ENCODE measurements at places on chromosomes 5 and 9.
A peak's percentile ranks its signal among the peaks of the same experiment; 100 is the strongest.

GRCh38 chr9:101569741-101570501 lies 24.8 kb downstream of the PPP3R2 start:
- DNase-seq, result no peak

- DNase-seq, result peak; percentile 66
These were observed 1.1 kb upstream of the JADE2 start for GRCh38 chr5:134524272-134524825.

- DNase-seq, result no peak
These were observed 17.6 kb downstream of the CAMK2A start for GRCh38 chr5:150271923-150272322.

DNA sequence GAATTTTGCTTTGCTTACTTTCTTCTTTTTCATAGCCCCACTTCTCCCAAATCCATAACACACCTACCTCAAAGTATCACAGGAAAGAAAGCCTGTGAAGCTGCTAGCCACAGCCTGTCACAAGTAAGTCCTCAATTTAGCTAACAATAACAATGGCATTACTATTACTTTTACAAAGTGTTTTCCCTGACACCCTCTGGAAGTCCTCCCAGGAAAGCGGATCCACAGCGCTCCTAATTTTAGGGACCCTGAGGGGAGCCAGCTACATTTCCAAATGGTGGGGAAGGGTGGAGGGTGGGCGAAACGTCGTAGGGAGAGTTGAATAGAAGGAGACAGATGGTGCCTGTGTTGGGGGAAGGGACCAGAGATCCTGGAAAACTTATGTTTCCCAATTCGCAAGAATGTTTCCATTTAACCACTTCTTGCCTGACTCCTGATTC lies 523 bp upstream of the WWC1 start:
- no peak for DNase-seq

GRCh38 chr5:177358370-177358819 lies 671 bp downstream of the RGS14 start:
- DNase-seq, result no peak

GRCh38 chr9:108860764-108861163 lies 1.3 kb upstream of the ACTL7A start:
- DNase-seq, result no peak

- DNase-seq, result no peak
These were observed 30.4 kb downstream of the RNF145 start for GRCh38 chr5:159178978-159179377.

DNA sequence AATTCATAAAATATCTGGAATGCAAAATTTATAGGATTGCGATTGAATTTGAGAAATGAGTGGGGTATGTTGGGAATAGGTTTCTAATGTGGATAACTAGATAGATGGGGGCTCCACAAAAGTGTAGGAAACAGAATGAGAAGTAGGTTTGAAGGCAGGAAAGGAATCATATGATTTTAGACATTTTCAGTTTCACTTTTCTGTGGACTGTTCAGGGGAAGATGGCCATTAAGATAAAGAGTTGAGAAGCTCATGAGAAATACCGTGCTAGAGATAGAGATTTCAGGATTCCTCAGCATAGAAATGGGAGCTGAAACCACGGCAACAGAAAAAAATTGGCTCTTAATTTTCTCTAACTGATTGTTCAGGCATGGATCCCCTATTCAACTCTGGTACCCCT lies 163.4 kb upstream of the CD180 start:
- no peak for DNase-seq

GRCh38 chr9:127081250-127082185 lies 40.9 kb downstream of the ANGPTL2 start:
- DNase-seq, result no peak

- no peak for DNase-seq
These were observed 228.7 kb downstream of the ADAMTS6 start for GRCh38 chr5:65252977-65253376.

GRCh38 chr5:120451445-120451844 lies 12.7 kb upstream of the PRR16 start:
- DNase-seq, result no peak

GRCh38 chr5:109045710-109046109 lies 298.0 kb downstream of the FER start:
- DNase-seq, result no peak

DNA sequence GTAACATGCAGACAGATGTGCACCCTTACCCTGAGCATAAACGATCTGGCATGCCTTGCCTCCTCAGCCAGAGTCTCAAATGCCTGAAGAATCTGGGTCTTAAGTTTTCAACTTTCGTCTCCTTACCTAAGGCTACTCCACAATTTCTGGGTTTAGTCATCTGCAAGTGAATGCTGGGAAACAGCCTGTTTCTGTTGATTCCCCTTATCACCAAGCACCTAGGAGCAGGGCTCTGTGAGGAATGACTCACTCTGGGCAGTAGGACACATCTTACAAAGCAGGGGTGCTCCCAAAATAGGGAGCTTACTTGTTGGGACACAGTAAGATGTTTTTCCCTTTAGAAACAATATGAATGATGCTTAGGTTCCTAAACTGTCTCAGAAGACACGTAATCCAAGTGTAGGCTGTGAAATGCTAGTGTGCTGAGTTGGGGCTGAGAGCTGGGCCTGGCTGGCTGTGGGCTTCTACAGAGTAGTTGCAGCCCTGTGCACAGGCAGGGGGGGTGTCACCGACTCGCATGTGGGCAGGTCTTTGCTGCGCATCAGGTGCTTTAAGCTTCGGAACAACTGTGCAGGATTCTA lies 58.0 kb downstream of the DAP start:
- no peak for DNase-seq

DNA sequence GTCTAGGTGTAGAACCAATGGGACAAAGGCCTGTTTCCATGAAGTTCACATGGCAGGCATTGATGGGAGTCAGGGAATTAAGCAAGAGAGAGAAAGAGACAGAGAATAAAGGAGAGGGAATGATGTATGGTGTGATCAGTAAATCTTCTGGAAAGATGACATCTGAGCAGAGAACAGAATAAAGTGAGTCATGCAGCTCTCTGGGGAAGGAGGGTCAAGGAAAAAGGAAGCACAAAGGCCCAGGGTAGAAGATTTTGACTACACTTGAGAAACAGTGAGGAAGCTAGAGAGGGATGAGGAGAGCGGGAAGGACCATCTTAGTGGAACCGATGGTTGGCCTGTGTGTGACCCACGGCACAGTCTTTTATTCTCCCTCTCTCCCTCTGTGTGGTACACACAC lies 425.9 kb downstream of the SPOCK1 start:
- DNase-seq, result no peak

GRCh38 chr9:70830618-70831017 lies 290.8 kb downstream of the TRPM3 start:
- DNase-seq, result no peak

- DNase-seq, result no peak
These were observed 281.7 kb downstream of the OSTF1 start for GRCh38 chr9:75369989-75370388.

- DNase-seq, result no peak
These were observed at the start of gene PCDHA13 for GRCh38 chr5:140881889-140882590. PCDHA13 (plus strand) TSS chr5:140882124; CDS start chr5:140882269, 145 bp downstream.

DNA sequence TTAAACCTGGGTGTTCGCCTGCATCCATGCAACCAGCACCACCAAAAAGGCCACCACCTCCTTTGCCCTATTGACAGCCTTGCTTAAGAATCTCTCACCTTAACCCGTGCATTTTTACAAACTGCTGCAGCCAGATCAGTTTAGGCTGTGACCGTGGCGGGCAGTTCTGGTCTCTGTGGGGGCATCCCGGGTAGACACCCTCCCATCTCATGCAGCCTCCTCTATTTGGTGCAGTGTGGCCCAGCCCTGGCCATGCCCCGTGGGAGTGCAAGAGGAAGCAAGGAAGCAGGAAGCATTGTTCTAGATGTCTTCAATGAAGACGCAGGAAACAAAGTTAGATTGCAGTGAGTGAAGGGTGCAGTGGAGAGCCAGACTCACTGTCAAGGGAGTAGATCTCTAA lies 108.8 kb upstream of the MVB12B start:
- no peak for DNase-seq

DNA sequence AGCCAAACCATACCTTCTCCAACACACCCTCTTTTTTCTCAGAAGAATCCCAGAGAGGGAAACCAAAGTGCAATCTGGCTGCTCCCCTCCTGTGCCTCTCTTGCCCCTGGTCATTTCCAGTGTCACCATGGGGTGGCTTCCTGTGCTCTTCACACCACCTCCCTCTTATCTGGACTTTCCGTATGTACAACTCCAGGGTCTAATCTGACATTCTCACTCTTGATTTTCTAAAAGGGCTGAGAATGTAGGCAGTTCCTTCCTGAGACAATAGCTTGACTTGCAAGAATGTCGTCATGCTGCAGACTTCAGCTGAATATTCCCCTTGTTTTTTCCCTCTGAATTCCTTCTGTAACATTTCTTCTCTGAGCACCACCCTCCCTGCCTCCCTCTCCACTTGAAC lies 110.2 kb downstream of the FBXL7 start:
- DNase-seq, result no peak

GRCh38 chr5:106730912-106731311 lies 939.8 kb downstream of the EFNA5 start:
- no peak for DNase-seq

GRCh38 chr5:135241536-135241935 lies 157.5 kb downstream of the MACROH2A1 start:
- DNase-seq, result no peak

GRCh38 chr5:164356790-164357189 lies 851.4 kb downstream of the MAT2B start:
- no peak for DNase-seq

DNA sequence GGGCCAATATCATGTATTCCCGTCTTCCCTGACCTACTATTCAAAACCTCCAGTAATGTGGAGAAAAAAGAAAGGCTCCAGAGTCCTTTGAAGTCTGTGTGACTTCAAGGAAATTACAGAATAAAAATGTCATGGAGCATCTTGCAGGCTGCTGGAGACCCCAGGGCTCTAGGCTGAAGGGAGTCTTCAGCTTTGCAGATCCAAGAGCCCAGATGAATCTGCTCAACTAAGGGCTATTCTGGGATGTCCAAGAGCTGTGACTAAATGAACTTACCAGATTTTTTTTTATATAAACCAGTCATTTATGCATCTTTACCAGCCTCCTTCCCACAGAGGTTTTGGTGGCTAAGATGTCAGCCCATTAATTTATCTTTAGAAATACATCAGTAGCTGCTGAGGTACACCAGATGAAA lies 167.3 kb downstream of the MUSK start:
- DNase-seq, result no peak

- DNase-seq, result no peak
These were observed 36.1 kb upstream of the PPARGC1B start for GRCh38 chr5:149694007-149694406.

DNA sequence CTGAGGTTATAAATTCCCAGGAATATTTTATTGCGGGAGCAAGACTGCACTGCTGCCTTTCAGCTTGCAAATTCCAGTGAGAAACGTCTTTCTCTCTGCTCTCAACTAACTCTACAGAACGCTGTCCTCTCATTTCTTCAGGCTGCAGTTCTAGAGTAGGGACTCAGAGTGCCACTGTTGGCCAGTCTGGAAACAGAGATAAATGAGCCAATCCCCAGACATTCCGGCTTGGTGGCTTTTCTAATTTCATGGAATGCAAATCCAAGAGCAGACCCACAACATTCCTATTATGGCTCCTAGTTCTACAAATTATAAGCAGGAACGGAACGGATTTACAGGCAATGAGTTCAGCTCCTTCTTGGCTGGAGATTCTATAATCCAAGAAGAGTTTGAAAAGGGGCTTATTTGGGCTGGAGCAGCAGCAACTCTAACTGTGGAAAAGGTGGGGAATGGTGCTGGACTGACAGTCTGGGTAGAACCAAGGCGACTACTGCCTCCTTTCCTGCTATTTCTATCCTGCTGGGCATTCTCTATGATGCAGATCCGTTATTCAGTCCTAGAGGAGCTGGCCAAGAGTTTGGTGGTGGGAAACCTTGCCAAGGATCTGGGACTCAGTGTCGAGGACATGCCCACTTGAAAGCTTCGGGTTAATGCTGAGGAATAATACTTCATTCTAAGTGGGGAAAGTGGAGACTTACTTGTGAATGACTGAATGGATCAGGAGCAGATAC lies 9.3 kb downstream of the PCDHGA12 start:
- no peak for DNase-seq

DNA sequence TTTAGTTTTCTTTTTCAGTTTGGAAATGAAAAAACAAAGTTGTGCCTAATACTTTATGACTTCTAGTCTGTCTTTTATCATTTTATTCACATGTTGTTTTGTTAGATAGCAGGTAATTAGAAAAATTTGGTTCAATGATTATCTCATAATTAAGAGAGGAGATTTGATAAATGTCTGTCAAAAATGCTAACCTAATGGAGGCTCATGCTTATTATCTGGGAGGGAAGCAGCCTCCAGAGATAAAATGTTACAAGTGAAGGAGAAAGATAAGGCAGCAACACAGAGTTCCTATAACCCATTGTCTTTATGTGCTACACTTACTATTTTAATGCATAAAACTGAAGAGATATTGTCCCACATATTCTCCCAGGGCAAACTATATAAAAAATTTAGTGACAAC lies 53.5 kb downstream of the SLC27A6 start:
- no peak for DNase-seq

GRCh38 chr5:96809921-96810320 lies 2.2 kb upstream of the ERAP1 start:
- DNase-seq, result no peak

DNA sequence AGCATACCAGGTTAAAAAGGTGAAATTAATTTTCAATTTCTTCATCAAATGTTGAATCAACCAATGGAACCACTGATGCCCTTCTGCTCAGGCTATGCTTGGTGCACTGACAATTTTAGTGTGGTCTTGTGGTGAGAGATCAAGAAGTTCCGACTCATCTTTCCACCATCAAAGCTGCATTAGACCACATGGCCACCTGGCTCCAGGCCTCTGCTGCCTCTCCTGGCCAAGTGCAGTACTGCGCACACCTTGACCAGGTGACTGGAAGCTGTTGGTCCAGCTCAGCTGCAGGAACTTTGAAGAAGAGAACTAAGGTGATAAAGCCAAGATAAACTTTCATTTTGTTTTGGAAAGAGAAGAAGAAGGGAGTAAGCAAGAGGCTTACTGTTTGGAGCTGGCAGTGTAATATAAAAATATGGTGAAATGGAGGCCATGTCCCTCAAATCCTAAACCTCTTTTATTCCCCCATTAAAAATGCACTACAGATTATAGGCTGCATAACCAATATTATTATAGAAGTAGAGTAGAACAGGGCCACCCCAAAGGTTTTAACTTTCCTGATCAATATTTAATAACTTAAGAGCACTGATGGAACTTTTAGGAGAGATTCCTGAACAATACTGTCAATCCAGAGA lies 315.5 kb upstream of the C9orf72 start:
- no peak for DNase-seq

GRCh38 chr9:76677481-76678055 lies 86.7 kb upstream of the PCA3 start:
- no peak for DNase-seq

DNA sequence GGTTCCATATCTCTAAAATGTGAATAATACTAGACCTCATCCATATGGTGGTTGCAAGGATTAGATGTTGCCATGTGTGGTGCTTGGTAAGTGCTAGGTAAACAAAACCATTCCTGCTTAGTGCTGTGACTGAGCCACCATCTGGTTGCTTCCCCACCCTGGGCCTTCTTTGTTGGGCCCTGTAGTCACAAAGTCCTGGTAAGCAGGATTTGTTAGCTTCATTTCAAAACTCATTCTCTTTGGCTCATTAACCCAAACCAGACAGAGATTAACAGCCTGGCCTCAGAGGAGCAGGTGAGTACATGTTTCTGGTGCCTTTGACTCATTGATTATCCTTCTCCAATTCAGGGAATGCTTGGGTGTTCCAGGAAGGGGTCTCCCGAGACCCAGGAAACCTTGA lies 240.2 kb downstream of the ARHGAP26 start:
- DNase-seq, result no peak

- no peak for DNase-seq
These were observed 36.1 kb downstream of the MRPL36 start for GRCh38 chr5:1763548-1763911.

All from activated T-helper 1 cell treated with Interleukin-2 at 50 U/mL for 16 hours (primary cell).